HT1080 (cell line): ENCODE measurements at places on chromosomes 4 and X. TPM values are rescaled to one million over a fixed set of nuclear protein-coding genes. Genes with fewer than 3 reads are reported as not detected.
A peak's percentile ranks its signal among the peaks of the same experiment; 100 is the strongest.

GRCh38 chrX:97638621-97639020 is 754.9 kb downstream of the RPA4 start:
- DNase-seq = no peak

- DNase-seq = no peak
Measured at GRCh38 chr4:181272422-181272821, 970.8 kb upstream of the TENM3 start.

MAOB gene
- total RNA-seq = not detected in 2 replicates

- DNase-seq = no peak
Measured at GRCh38 chrX:117969782-117970181, 146.8 kb downstream of the KLHL13 start.

DNA sequence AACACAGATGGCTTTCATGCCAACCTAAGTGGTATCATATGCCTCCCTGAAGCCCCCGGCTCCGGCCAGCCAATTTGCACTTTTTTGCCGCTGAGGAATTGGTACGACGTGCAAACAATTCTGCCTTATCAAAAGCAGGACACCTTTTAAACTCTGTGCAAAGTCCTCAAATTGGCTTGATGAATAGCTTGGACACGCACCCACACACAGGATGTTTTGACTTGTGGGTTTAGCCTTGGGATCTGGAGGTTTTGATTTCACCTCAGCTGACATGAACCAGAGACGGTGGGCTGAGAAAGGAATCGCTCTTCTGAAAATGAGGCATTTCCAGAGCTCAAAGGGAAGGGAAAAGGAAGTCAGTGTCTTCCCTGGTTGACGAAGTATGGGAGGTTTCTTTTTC is 110.8 kb upstream of the SHOX start:
- DNase-seq = no peak

- DNase-seq = no peak
Measured at GRCh38 chr4:8765631-8766590, 105.7 kb downstream of the HMX1 start.

DGAT2L6 gene
- not detected in 2 replicates for total RNA-seq

GATA1 gene
- total RNA-seq = not detected in 2 replicates

DNA sequence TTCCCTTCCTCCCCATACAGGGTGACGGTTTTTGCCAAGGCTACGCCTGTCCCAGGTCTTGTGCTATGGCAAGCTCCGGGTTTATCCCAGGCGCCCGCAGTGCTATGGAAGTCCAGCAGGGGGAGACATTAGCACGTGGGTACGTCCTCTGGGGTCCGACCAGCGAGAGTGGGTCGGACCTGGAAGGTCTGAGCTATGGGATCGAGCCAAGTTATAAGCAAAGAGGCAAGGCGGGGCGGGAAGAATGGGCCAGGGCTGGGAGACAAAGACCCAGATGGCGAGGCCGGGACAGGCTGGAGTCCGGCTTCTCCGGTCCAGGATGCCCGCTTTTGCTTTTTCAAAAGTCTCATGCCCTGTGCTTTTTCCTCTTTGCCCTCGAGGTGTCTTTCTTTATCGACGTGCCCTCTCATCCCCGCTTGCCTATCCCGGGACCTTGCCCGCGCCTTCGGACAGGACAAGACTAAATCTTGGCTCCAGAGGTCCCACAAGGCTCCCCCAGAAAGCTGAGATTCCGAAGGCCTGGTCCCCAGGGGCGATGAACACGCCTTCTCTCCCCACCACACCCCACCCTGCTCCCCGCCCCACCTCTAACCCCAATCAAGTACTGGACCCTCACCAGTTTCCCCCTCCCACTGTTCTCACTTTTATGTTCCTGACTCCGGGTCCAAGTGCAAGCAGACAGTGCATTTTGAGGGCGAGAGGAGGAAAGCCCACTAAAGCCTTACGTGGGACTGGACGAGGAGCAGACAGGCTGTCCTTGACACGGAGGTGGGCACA is 785 bp upstream of the EFNB1 start:
- peak; percentile 73 for DNase-seq

DNA sequence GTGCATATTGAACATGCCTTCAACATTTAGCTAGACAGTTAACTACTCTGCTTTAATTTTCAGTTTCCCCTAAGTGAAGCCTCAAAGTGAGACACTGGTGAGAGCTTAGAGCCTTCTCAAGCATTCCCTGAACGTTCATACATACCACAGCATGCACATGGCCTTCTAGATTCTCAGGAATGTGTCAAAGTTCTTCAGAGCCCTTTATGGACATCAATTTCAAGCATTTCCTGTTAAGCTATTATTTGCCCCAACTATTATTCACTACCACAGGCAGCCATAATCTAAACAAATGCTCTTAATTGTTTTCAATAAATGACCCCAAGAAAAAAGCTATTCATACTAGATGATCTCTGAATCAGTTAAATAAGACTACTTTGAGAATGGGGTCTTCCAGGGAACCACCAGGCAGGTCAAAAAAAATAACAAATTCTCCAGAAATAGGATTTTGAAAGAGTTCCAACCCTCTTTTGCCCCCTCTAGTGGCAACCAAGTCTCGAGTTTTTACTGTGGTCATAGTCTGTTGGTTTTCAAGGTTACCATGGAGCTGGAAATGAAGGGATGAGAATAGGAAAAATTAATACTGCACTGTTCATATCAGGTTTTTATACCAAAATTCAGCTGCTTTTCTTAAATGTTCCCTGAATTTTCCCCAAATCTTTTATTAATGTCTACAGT is 235.4 kb downstream of the RAB28 start:
- peak; percentile 7 for DNase-seq

TCEAL6 gene
- total RNA-seq = not detected in 2 replicates

DNA sequence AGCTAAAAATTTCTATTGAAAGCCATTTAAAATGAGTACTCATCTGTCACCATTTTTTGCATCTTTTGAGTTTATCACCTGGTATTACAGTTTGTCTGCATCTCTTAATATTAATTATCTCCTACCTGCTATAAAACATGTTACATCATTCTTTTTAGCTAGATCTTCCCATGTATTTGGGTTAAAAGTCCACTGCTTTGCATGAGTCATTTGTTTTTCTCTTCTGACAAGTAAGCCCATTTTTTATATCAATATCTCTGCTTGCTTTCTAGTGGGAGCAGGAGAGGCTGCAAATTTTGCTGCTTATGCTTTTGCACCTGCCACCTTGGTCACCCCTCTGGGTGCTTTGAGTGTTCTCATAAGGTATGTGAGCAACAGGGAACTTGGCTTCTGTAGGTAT is 16.1 kb downstream of the NIPAL1 start:
- no peak for DNase-seq

GRCh38 chr4:42767669-42768068 is 110.8 kb upstream of the ATP8A1 start:
- no peak for DNase-seq

KDR gene
- 0.17 and 0.58 TPM in 2 replicates for total RNA-seq

DNA sequence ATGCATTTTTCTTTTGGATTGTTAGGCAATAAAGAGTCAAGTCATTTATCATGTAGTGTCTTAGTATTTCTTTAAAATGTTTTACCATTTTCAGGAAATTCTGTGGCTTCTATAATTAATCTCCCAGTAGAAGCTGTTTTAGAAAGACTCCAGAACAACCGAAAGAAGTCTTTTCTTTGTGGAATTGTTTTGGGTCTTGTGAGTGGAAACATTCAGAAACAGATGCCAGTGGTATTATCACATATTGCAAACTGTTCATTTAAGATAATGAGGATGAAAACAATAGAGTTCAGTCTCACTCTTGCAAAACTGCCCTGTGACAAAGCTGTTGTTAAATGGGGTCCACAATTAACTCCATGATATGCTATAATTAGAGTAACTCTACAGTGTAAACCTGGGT is 211.2 kb upstream of the KIT start:
- no peak for DNase-seq

USP38 gene
- total RNA-seq = 16.5 and 20.7 TPM in 2 replicates

- peak; percentile 43 for DNase-seq
Measured at GRCh38 chr4:88791274-88791673, 93.6 kb upstream of the NAP1L5 start.

PCYT1B gene
- total RNA-seq = not detected in 2 replicates

MAGEC3 gene
- total RNA-seq = not detected in 2 replicates

ACOT9 gene
- 44.6 and 48.1 TPM in 2 replicates for total RNA-seq

GRCh38 chr4:109729117-109729717 is 653 bp downstream of the PLA2G12A start:
- DNase-seq = no peak

DNA sequence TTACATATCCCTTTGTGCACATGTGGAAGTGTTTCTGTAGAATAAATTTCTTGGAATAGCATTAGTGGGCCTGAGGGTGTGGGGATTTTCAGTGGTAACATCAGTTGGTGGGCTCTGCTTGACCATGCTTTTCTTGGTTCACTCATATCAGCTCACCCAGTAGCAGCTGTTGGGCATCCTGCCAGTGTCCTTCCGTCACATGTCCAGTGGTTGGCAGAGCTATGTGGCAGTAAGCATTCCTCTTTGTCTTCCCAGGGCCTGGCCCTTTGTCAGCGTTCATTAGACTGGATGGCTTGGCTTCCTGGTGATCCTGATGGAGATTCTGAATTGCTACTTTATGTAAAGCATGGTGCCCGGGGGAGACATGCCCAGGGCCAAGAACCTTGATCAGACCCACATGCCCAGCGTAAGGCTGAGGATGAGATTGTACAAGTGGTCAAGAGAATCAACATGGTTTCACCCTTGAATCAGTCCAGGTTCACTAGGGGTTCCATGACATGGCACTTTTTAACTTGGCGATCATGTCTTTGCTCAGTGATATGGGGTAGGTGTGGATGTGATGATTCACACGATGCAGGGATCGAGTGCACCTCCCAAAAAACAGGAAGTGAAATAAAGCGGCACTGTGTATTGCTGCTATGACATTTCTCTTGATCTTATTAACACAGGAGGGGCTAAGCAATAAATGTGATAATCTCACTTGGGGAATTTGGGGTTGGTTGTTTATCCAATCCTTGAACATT is 72.1 kb upstream of the IGFBP7 start:
- DNase-seq = no peak

MAGEA6 gene
- total RNA-seq = 208 and 228 TPM in 2 replicates

GRCh38 chr4:130736436-130737185 is 1640.7 kb downstream of the C4orf33 start:
- DNase-seq = no peak

IL13RA1 gene
- 27.3 and 29.3 TPM in 2 replicates for total RNA-seq

- no peak for DNase-seq
Measured at GRCh38 chr4:100722866-100723459, 205.1 kb upstream of the EMCN start.

- no peak for DNase-seq
Measured at GRCh38 chrX:118423558-118423957, 72.1 kb upstream of the DOCK11 start.

DNA sequence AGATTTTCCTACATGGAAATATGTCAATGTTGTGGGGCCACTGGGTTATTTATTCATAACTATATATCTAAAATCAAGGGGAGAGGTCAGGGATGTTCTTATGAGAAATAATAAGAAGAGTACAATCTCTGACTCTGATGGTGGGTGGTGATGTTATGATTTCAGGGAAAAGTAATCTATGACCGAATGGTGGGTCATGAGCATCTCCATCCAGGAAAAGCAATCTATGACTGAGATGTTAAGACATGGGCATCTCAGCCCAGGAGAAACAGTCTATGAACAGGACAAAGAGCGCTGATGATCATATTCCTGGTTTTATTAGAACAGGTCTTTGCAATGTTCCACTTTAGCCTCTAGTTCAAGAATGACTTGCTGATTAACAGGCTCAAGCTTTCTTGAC is 137.1 kb downstream of the ARSF start:
- DNase-seq = no peak

DNA sequence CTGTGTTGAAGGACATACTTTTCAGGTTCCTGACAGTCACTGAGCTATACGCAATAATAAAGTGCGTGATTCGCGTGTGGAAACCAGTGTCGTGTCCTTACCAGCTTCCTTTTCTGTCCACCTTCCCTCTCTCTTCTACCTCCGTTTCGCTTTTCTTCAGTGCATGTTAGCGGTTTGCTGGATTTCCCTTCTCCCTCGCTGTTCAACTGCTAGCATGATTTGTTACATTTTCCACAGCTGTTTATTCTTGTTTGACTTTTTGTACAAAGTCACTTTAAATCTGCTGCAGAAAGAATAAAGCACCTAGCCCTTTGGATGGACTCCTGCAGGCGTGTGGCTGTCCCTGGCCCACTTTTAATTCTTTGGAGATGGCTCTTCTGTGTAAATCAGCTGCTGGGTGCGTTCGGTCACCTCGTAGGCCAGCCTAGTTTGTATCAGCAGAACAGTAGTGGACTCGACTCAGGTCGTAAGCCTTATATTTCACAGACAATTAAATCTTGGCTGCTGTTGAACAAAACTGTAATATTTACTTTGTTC is 8.9 kb upstream of the HAND2 start:
- DNase-seq = no peak

GRCh38 chrX:43975796-43976195 is 2.6 kb upstream of the NDP start:
- no peak for DNase-seq

GLUD2 gene
- total RNA-seq = 0.30 and 0.34 TPM in 2 replicates

GRCh38 chr4:40482985-40483647 is 146.5 kb downstream of the RBM47 start:
- DNase-seq = no peak

IQCM gene
- total RNA-seq = not detected in 2 replicates

DNA sequence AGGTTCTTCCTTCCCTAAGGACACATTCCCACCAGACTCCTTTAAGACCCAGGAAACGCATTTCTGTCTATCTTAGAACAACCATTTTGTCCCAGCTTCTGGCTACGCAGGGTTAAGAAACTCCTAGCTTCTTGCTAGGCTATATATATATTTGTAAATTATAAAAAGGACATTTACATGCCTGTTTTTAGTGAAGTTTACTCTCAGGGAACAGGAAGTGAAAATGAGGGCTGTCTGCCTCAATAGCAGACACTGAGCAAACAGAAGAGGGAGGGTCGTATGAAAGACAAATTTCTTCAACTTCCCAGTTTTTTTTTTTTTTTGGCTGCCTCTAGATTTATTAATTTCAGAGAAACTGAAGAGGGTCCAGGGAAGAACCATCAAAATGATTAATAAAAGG is 9.3 kb upstream of the FRMPD3 start:
- no peak for DNase-seq

DNA sequence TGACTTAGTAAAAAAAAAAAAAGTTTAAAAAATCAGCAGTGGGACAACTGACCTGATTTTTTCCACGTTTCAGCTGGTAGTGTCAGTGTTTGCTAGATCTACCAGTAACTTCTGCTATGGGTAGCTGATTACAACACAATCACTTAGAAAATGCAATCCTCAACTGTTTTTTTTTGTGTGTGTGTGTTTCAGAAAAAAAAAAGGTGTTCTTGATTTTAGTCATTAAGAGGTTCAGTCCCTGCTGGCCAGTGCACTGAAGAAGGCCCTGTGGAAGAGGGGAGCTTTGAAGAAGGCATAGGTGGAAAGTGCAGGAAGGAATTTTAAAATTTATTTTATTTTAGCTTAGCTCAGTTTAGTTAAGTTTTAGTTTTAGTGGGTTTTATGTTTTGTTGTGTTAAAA is 46.9 kb downstream of the SH2D1A start:
- no peak for DNase-seq
